Stimulated activated CD4-positive, alpha-beta T cell treated with anti-CD3 and anti-CD28 coated beads, Interleukin-15, amount 100 ng/mL, for 1 hour (primary cell): ENCODE measurements at places on chromosomes 6 and 20.

- DNase-seq, result no peak
Measured at GRCh38 chr20:50678169-50678898, 13.0 kb downstream of the RIPOR3 start.

- DNase-seq, result no peak
Measured at GRCh38 chr6:7334685-7335084, 21.7 kb upstream of the SSR1 start.

GRCh38 chr6:43873806-43874714, 104.0 kb downstream of the VEGFA start:
- no peak for DNase-seq

DNA sequence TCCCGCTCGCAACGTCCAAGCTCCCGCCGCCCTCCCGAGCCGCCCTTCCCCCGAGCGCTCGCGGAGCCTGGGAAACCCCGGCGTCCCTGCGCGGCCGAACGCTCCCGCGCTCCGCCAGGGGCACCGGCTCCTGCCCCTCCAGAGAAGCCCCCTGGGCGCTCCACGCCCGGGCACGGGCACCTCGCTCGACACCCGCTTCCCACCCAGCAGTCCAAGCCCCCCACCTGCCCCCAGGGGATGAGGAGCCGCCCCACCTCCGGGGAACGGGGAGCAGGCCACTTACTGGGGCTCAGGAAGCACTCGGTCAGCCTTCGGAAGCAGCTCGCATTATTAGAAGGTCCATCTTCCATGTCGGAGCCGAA, 1.4 kb downstream of the PDE10A start:
- DNase-seq, result no peak

DNA sequence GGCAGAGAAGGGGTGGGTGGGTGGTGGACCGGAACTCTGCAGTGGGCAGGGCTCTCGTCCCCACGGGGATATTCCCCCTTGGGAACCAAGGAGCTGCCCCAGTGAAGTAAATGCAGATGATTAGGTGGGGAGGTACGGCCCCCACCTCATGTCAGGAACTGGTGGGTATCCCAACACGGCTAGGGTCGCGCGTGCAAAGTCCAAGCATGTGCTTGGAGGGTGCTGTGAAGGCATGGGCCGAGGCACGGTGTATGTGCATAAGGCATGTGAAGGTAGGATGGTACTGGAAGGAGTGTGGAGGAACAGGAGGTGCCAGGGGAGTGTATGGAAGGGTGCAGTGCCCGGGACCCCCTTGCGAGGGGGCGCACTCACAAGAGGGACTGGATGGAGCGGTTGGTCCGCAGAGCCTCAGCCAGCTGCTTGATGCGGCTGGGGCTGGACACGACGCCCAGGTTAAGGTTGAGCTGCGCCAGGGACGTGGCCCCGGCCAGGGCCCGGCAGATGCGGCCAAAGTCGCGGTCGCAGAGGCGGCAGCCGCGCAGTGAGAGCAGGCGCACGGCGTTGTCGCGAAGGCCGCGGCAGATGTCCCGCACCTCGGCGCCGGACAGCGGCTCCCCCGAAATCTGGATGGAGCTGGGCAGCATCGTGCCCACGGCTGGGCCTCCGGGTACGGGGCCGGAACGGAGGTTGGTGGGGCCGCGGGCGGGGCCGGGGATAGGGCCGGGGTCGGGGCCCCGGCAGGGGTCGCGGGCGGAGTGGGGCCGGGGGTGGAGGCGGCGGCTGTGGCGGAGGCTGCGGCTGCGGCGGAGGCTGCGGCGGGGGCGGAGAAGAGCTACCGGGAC, 783 bp downstream of the LRRC73 start:
- no peak for DNase-seq

DNA sequence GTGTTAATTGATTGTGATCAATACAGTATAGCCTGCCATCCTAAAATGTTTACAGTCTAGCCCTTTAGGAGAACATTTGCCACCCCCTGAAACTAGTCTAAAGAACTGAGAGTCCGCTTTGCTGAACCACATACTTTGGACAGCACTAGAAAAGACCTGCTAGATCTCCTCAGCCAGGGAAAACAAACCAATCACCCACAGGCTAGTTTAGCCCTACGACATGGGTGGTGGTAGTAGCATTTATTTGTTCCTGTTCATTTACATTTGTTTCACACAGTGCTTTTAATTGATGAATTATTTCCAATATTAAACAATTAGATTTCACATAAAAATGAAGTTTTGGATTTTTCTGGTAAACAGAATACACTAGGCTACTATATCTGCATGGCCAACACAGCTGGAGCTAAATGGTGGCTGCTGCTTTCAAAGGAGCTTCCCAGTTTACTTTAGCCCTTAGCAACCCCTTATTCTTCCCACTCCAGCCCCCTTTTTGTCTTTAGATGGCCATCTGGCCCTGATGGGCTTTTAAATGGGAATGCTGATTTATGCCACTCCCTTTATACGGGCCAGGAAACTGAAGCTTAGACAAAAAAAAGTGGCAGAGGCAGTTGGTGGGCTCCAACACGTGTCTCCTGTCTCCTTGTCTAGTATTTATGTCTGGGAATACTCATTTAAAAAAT, 72.4 kb downstream of the ADGRG6 start:
- DNase-seq, result no peak

DNA sequence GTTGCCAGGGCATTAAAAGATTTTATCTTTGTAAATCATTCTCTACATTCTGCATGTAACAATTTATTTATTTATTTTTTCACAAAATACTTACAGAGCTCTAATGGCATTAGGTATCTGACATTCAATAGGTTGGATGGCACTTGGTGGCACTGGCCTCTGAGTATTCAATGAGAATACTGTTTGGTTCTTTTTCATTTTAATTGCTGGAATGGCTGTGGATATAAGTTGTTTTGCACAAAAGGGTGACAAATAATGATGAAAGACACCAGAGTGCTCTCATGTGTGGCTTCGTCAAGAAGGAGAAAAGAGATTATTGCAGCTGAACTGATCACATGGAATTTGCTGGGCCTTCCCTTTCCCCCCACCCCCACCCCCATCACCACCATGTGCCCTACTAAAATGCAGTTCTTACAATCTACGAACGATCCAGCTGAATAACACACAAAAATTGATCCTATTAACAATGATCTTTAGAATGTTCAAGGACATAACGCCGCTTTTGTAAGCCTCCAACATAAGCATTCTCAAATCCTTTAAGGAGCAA, 195.2 kb upstream of the POU3F2 start:
- no peak for DNase-seq

GRCh38 chr6:136051140-136051775, 198.9 kb downstream of the MTFR2 start:
- no peak for DNase-seq

GRCh38 chr6:168208854-168209253, 110.7 kb downstream of the DACT2 start:
- DNase-seq, result no peak

DNA sequence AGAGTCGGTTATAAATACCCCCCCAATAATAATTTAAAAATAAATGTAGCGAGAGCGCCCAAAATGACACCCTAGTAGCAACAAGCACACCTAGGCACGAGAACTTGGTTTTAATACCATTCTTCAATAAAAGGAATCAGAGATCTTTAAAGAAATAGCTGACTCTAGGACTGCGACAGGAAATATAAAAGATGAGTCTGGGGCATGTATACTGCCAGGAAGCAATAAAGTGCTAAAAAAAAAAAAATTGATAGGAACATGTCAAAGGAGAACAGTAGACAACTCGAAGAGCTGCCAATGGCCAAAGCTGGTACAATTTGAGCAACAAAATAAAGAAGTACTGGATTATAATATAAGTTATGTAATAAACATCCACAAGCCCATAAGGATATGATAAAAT, 2.2 kb downstream of the PNISR start:
- DNase-seq, result no peak

- no peak for DNase-seq
Measured at GRCh38 chr20:4435225-4435624, 286.5 kb upstream of the PRND start.

- no peak for DNase-seq
Measured at GRCh38 chr6:166304106-166304505, 4.1 kb downstream of the PRR18 start.

- no peak for DNase-seq
Measured at GRCh38 chr6:89807581-89807980, 12.0 kb downstream of the MDN1 start.

DNA sequence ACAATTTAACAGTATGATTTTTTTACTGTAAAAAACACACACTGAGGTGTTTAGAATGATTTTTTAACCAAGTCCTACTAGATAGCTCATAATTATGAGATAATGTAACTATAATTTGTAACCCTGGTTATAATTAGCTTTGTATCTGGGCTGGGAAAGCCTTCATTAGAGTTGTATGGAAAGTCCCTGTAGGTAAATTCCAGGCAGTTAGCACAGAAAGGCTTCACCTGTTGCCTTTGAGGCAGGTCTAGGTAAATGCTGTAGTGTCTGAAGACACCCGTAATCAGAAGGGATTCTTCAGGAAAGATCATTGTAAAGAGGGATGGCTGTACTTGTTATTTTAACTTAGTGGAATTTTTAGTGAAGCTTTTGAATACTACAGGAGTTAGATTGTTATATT, 1.9 kb downstream of the TMEM200A start:
- DNase-seq, result no peak

DNA sequence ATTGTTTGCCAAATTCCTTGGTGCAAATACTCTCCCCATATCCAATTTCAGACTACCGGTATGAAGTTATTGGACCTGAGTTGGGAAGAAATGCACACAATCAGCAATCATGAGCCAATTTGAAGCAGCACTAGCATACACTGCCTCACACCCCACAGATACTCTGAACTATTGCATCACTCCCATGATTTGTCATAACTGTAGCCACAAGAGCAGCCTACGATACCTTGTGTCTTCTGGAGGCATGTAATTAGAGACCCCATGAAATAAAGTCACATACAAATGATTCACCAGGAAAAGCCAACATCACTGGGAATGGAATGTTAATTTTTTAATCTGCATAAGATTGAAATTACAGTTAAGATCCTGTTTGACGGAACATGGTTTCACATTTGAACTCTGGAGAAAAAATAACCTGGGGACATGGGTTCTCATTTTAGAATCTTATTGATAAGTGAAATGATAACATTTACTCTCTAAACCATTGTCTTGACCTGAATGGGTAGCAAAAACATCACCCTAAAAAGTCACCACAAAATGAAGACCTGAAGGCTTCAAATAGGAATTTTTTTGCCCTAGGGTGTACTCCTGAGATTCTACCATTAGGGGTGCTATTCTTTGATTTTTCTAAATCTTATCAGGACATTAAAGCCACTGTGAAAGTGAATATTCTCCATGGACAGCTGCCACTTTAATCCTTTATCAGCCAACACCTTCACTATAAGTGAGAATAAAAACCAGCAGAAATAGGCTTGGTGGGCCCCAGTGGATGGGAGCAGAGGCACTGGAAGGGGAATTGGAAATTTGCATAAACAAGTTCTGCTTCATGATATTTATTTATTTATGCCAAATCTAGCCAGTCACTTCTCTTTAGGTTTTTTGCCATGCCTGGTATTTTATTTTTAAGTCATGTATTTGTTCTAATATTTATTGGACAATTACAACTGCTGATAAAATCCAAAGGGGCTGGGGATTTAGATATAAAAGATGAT, 34.5 kb upstream of the HBS1L start:
- DNase-seq, result no peak

- no peak for DNase-seq
Measured at GRCh38 chr20:22986601-22987000, 48.5 kb upstream of the SSTR4 start.

DNA sequence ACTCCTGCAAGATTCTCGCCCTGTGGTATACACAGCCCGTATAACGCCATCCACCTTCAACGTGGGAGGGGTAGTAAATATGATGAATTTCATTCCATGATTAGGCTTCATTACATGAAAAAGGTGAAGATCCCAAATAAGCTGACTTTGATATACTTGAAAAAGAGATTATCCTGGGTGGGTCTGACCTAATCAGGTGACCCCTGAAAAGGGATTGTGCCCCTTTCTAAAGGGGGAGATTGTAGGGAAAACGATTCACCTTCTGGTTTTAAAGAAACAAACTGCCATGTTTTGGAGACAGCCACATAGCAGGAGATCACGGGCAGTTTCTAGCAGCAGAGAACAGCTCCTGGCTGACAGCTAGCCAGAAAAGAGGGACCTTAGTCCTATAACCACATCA, 155.1 kb upstream of the SMLR1 start:
- DNase-seq, result no peak

DNA sequence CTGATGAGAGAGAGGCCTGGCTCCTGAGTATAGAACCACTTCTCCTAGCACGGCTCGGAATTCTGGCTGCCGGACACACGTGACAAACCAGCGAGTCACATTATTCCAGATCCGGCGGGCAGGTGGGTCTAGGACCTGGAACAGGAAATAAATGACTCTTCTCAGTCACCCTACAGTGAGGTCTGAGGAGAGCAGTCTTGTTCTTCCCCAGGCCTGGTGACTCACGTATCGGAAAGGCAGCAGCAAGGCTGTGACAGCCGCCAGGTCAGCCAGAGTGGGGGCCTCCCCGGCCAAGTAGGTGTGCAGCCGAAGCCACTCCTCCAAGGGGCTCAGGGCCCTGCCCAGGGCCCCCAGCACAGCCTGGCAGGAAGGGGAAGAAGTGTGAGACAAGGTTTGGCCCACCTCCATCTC, 2.8 kb downstream of the VARS1 start:
- no peak for DNase-seq

DNA sequence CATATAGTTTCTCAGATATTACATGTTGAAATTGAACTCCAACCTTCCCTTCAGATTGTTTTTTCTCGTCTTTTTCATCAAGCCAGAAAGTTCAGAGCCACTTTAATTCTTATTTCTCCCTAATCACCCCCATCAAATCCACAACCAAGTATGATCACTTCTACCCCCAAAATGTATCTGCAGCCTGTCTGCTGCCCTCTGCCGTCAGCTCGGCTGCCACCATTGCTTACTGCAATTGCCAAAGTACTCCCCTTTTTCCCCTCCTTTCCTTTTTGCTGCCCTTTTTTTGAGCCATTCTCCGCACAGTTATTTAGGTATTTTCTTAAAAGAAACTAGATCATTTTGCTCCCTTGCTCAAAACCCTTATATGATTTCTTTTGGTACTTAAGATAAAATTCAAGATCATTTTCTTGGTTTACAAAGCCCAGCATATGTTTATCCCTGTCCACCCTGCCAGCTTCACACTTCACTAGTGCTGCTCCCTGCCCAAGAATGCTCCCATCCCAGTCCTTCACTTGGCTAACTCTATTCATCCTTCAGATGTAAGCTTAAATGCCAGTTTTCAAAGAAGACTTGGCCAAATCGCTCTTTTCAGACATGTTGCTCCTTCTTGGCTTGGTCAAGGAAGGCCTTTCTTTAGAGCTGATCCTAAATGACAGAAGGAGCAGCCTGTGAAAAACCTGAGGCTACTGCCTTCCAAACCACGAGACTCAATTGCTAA, 63.7 kb downstream of the SH3BGRL2 start:
- no peak for DNase-seq

GRCh38 chr20:22063753-22064152, 358.3 kb downstream of the PAX1 start:
- DNase-seq, result no peak

DNA sequence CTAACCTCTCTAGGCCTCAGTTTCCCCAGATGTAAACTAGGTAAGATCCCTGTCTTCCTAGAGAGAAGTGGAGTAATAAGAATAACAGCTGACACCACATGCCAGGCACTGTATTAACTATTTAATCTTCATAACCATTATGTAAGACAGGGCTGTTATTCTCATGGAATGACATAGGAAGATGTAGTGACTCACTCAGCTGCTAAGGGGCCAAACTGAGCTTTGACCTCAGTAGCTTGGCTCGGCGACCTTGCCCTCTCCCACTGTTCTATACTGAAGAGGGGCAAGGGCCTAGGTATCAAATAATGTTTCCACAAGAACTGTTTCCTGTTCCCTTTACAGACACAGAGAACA, 2.9 kb upstream of the MDGA1 start:
- no peak for DNase-seq
